Stimulated activated naive CD8-positive, alpha-beta T cell treated with anti-CD3 and anti-CD28 coated beads, Interleukin-15, Interleukin-2, amounts not matched to agents 100 U/mL and 50 U/mL, for 24 hours (primary cell): ENCODE measurements at places on chromosomes 7 and 10.
A peak's percentile ranks its signal among the peaks of the same experiment; 100 is the strongest.

- DNase-seq, result no peak
Observed at GRCh38 chr10:109126541-109126940, 796.8 kb downstream of the XPNPEP1 start.

GRCh38 chr10:4704034-4704545, 121.9 kb upstream of the AKR1E2 start:
- DNase-seq, result no peak

GRCh38 chr10:49844775-49845595, 82.9 kb upstream of the OGDHL start:
- no peak for DNase-seq

GRCh38 chr7:90595801-90596670, at the start of gene CDK14:
Gene CDK14 (plus strand): TSS chr7:90596321. CDS start chr7:90596628, 307 bp downstream.
- peak; percentile 70 for DNase-seq

DNA sequence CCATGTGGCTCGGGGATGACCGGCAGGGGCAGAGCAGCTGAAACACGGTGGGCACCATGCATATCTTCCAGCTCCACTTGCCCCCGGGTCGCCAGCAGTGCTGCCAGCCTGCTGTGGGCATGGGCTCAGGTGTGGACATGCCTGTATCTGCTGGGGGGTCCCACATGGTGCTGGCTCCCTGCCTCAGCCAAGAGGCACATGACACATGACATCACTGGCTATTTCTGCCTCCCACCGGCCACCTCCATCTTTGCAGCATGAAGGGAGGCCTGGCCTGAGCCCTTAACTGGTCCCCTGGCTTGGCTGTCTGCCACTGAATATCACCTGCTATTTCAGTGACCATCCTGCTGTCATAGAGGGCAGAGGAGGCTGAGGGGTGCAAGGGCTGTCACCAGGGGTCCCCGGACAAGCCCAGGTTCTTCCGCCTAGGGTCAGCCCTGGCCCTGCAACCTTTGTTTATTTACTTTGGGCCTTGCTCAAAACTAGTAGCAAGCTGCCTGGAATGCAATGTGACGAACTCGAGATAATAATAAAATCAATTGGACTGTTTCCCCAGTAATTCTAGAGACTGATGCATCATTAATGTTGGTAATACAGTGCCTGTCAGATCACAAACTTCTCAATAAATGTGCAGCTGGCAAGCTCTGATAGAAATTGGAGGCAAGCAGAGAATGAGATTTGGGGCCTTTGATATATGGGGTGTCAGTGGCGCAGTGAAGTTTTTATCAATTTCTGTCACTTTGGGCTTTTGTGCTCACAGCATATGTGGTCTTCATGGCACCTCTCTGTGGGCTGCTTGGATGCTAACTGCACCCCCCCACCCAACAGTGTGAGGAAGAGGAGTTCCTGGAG, 28.5 kb downstream of the ZMIZ1 start:
- no peak for DNase-seq

DNA sequence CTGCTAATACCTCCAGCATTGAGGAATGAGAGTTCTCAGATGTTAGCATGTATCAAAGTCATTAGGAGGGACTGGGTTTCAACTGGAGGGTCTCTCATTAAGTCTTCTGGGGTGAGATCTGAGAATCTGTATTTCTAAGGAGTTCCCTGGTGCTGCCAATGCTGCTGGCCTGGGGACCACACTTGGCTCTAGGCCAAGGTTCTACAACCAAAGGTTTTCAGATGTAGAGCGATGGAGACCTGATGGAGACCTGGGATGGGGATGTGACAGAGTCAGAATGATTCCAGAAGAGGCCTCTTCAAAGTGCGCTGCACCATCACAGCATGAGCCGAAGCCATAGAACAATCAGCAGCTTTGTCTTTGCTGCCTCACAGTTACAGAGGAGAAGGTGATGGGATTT, 27.2 kb downstream of the ST8SIA6 start:
- no peak for DNase-seq

- DNase-seq, result no peak
Observed at GRCh38 chr10:17101257-17101909, 28.2 kb downstream of the CUBN start.

GRCh38 chr10:59622320-59623132, 87.1 kb downstream of the SLC16A9 start:
- DNase-seq, result peak; percentile 19

- no peak for DNase-seq
Observed at GRCh38 chr7:126370038-126370668, 882.6 kb downstream of the GRM8 start.

- no peak for DNase-seq
Observed at GRCh38 chr7:30900053-30900452, 11.6 kb upstream of the AQP1 start.

DNA sequence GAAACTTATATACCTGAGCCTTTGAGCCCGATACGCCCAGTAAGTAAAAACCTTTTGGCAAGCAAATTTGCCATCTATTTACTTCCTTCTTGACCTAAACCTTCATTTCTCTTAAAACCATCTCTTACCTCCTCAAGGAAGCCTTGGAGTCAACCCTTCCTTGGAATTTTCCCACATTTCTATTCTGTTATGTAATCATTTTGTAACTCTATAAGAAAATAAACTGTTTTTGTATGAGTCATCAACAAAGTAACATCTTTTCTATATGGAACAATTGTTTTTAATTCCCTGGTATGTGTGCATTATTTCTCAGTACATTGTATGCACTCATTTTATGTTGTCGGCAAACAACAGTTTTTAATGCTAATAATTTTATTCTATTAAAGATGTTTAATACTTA, 162.0 kb downstream of the TEX36 start:
- DNase-seq, result no peak

GRCh38 chr10:69457771-69458237, 6.5 kb downstream of the TSPAN15 start:
- DNase-seq, result no peak

DNA sequence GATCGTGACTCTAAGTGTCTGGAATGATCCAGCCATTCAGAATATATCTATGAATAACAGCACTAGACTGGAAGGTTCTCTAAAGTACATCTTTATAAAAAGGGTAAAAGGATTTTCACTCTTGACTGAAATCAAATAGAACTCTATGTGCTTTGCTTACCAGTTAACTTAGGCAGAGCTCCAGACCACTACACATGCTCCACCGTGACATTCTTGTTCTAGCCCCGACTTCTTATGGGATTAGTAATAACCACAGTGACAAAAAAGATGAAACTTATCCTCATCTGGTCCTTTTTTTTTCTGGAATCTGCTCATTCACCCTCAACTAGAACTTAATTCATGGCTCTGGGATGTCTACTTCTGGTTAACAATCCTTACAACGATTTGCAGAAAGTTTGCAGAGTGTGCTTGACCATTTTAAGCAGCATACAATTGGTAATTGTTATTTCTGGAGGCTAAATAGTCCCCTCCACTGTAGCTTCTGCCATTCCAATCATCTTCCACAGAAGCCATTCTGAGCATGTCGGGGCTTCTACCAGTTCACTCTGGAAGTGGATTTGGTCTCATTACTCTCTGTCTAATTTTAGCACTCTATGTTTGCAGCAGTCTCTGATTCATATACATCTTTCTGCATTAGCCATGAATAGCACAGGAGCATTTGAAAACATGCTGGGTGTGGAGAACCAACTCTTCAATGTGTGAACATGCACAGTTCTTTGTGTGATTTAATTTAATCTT, 163.7 kb upstream of the CDC14C start:
- DNase-seq, result no peak

- no peak for DNase-seq
Observed at GRCh38 chr7:69683002-69683401, 84.7 kb downstream of the AUTS2 start.

DNA sequence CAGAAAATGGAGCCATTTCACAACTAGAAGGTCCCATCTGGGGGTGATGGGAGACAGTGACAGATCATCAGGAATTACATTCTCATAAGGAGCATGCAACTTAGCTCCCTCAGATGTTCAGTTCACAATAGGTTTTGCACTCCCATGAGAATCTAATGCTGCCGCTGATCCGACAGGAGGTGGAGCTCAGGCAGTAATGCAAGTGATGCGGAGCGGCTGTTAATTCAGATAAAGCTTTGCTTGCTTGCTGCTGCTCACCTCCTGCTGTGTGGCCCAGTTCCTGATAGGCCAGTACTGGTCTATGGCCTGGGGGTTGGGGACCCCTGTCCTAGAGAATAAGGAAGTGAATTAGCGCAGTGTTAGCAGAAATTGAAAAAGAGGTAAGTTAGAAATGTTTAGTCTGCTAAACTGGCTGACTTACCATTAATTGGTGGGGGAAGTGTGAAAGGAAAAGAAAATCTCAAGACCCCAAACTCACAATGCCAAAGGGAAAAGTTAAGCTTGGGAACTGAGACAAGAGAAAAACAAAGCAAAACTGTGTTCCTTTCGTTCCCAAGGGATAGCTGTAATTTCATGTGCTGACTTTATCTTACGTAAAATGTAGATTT, 76.4 kb downstream of the LYZL2 start:
- DNase-seq, result no peak

- no peak for DNase-seq
Observed at GRCh38 chr7:116259871-116260440, 49.6 kb downstream of the TES start.

- DNase-seq, result no peak
Observed at GRCh38 chr7:23114896-23115295, 9.3 kb downstream of the KLHL7 start.

DNA sequence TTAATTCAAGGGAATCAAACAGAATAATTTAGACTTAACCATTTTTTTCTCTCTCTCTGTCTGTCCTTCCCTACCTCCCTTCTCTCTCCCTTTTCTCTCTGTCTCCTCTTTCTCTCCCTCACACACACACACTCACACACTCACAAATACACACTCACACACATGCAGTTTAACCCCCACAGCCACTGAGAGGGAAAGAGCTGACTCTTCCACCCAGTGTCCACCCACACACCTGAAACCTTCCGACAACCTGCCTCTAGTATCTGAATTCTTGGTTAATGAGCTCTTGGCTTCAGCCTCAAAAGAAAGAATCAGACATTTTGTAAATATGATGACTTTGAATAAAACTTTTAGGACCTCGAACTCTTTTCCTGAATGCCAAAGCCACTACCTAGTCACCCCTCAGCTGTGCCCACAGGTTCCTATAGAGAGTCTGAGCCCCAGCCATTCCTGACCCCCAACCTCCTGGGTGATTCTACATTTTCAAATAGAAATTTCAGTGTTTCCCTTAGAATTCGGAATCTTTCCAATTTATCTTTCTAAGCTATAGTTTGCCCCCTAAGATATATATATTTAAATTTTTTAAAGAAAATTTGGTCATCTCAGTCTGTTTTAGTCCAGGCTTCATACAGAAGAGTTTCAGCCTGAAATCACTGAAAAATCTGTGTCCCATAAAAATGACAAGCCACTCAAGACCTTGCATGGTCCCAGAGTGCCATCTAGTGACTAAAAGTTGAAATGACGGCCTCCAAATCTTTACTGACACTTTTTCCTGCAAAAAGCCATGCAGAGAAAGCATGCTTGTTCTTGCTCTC, 202.8 kb downstream of the IPMK start:
- no peak for DNase-seq

DNA sequence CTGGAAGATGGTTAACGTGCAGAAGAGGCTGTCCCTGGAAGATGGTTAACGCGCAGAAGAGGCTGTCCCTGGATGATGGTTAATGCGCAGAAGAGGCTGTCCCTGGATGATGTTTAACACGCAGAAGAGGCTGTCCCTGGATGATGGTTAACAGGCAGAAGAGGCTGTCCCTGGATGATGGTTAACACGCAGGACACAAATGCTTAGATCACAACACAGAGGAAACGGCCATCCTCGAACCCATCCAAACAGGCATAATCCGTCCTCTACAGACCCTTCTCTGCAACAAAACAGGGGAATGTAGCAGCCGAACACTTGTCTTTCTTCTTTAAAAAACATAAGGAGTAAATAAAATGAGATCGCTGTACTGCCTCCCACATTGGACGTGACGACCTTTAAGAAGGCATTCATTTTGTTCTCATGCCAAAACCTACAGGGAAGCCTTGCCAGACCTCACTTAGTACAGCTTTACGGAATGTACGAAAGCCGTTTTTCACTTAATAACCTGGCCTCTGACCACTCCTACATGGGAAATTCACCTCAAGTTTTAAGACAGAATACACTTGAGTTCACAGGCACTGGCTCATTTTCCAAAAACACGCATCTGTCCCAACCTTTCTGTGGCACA, 245.2 kb downstream of the ZMYND11 start:
- DNase-seq, result no peak

- no peak for DNase-seq
Observed at GRCh38 chr10:44071479-44071878, 313.4 kb downstream of the CXCL12 start.

DNA sequence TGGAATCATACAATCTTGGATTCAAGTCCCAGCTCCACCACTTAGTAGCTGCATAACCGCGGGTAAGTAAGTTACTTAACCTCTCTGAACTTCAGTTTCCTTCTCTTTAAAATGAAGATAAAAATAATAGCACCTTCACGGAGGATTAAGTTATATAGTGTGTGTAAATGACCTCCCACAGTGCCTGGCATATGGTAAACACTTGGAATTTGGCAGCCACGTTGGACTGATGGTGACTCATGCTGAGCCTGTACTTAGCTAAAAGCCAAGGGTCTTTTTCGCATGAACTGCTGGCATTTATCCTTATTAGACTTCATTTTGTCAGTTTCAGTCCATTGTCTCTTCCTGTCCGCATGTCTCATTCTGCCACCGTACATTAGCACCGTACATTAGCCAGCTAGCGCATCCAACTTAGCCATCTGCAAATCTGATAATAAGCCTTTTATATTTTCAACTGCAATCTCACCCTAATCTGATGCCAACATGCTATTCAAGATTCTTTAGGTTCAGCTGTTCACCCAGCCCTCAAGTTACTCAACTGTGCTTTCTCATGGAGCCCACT, 11.2 kb downstream of the SLC13A4 start:
- no peak for DNase-seq

DNA sequence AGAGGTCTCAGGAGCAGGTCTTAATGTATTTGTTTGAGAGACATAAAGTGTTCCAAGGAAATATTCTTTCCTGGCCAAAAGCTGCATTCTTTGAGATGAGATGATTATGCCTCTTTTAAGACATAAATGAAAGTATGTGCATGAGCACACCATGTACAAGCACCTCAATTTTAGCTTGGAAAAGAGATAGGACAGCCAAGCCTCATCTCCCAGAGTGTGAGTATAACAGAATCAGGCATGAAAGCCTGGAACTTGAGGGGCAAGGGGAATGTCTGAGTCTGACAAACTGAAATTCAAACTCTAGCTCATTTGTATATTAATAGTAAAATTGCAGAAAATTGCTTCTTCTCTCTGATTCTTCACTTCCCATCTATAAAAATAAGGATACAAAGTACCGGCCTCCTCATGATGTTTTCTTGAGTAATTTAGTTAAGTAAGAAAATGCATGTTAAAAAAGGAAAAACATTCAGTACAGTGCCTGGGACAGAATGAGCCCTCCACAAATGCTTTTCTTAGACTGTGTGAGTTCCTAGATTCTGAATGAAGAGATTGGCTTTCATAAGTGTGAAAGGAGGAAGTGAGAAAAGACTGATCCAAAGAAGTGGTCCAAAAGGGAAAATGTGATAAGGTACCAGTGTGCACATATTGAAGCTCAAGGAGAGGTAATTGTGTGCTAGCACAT, 1260.9 kb upstream of the SORCS1 start:
- no peak for DNase-seq
